ENCODE measurements at places on chromosomes 1 and 21. TPM values are rescaled to one million over a fixed set of nuclear protein-coding genes. Genes with fewer than 3 reads are reported as not detected.

GRCh38 chr1:202571719-202572339 lies 138.4 kb downstream of the SYT2 start:
- no peaks in the 10 kb centered on the region for H3K4me1 ChIP-seq
- H3K27ac ChIP-seq: no peak overlapping the region
- DNase-seq: no peak
- H3K27me3 ChIP-seq: no peaks in the 10 kb centered on the region
- no peak overlapping the region for H3K4me3 ChIP-seq
- H3K36me3 ChIP-seq: peaks cover 8% of the 10 kb centered on the region

ERVH48-1 gene
- total RNA-seq: not detected

OR2G6 gene
- not detected for total RNA-seq

MYOC gene
- 0.69 TPM for total RNA-seq

GRCh38 chr1:3658231-3658615 lies 5.9 kb downstream of the TP73 start:
- no peak for DNase-seq
- H3K27me3 ChIP-seq: peaks cover 45% of the 10 kb centered on the region
- no peak overlapping the region for H3K4me3 ChIP-seq
- H3K36me3 ChIP-seq: no peaks in the 10 kb centered on the region
- H3K27ac ChIP-seq: no peak overlapping the region

GRCh38 chr1:219179293-219179692 lies 5.6 kb downstream of the LYPLAL1 start:
- no peak for DNase-seq
- H3K36me3 ChIP-seq: no peaks in the 10 kb centered on the region
- peaks cover 5% of the 10 kb centered on the region for H3K4me1 ChIP-seq
- H3K4me3 ChIP-seq: no peak overlapping the region
- no peak overlapping the region for H3K27ac ChIP-seq

PPIAL4G gene
- 0.20 TPM for total RNA-seq

COL6A2 gene
- total RNA-seq: 466 TPM

GRCh38 chr1:204198348-204199340 lies 2.4 kb upstream of the KISS1 start:
- peaks cover 3% of the 10 kb centered on the region for H3K27me3 ChIP-seq
- no peak for DNase-seq
- peaks cover 33% of the 10 kb centered on the region for H3K4me1 ChIP-seq
- H3K36me3 ChIP-seq: no peaks in the 10 kb centered on the region
- H3K4me3 ChIP-seq: no peak overlapping the region

DNA sequence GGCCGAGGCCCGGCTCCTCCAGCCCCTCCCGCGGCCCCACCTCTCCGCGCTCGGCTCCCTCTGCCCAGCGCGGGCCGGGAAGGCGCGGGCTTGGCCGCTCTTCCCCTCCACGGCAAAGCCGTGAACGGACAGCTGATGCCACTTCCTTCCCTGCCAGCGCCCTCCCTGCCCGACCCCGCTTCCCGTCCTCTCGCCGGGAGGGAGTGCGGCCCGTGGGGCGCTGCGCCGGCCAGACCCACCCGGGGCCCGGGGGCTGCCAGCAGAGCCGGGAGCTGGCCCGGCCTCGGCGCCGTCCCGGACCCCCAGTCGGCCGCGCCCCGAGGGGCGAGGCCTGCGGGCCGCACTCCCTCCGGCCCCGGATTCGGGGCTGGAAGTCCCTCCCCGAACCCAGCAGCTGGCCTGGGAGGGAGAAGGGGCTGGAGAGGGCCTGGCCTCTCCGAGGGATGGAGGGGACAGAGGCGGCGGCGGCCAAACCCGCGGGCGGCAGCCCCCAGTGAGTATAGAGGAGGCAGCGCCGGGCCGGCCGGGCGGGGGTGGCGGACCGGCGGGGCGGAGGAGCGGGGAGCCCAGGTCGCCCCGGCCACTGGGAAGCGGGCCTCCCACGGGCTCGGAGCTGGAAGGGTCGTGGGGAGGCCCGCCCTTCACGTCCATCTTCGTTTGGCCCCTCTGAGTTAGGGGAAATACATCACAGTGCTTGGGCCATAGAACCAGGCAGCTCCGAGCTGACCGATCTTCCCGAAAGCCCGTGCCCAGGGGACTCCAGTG lies at the start of gene KIAA1614:
Gene KIAA1614 (plus strand): TSS at position 97 of the 765 bp plus-strand sequence. CDS start 347 bp downstream, at position 444.
- H3K27ac ChIP-seq: peak within 1 kb of the TSS; percentile 67
- peaks cover 16% of the 10 kb centered on the region for H3K4me1 ChIP-seq
- no peak for DNase-seq

GRCh38 chr1:72006092-72006491 lies 276.2 kb downstream of the NEGR1 start:
- H3K27me3 ChIP-seq: no peaks in the 10 kb centered on the region
- no peaks in the 10 kb centered on the region for H3K36me3 ChIP-seq
- H3K4me1 ChIP-seq: no peaks in the 10 kb centered on the region
- H3K4me3 ChIP-seq: no peak overlapping the region
- H3K27ac ChIP-seq: no peak overlapping the region
- no peak for DNase-seq

DNA sequence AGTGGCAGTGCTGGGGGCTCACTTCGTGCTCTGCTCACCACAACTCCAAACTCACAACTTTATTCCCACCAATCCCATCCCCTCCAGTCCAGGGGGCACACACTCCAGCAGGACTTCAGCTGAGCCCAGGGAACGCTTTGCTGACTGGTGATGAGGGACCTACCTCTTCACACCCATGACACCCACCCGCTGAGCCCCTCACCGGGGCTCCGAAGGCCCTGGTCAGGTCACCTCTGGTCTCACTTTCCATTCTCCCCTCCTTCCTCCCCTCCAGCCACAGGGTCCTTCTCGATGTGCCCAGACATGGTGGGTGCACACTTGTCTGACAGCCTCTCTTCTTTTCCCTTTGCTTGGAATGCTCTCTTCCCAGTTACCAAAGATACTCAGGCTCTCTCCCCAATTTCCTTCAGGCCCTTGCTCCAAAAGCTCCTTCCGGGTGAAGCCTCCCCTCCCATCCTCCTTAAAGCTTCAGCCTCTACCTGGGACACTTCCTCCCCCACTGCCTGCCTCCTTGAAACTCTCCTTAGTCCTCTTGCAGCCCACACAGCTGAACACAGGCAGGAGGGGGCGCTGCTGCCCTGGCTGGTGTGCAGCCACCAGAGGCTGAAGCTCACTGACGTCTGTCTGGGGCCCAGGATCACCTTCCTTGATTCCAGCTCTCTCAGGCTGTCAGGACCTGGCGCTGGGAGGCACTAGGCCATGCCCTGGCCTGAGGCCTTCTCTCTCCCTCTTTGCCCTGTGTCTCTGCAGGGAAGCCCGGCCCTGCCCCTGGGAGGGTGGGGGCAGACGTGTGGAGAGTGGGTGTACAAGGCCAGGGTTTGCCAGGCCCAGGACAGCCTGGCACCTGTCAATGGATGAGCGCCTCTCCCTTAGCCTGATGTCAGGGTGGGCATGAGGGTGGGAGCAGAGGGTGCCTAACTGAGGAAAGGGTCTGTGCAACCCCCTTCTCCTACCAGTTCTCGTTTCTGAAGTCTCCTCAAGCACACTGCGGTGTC lies 1.6 kb downstream of the KCNE1 start:
- DNase-seq: no peak
- H3K36me3 ChIP-seq: peaks cover 7% of the 10 kb centered on the region
- H3K4me3 ChIP-seq: no peak overlapping the region
- H3K27me3 ChIP-seq: no peaks in the 10 kb centered on the region
- H3K27ac ChIP-seq: no peak overlapping the region
